ENCODE measurements at places on chromosomes 3 and 15.
A peak's percentile ranks its signal among the peaks of the same experiment; 100 is the strongest.

- DNase-seq = no peak
Observed at GRCh38 chr3:118587847-118588246, 446.8 kb downstream of the IGSF11 start.

DNA sequence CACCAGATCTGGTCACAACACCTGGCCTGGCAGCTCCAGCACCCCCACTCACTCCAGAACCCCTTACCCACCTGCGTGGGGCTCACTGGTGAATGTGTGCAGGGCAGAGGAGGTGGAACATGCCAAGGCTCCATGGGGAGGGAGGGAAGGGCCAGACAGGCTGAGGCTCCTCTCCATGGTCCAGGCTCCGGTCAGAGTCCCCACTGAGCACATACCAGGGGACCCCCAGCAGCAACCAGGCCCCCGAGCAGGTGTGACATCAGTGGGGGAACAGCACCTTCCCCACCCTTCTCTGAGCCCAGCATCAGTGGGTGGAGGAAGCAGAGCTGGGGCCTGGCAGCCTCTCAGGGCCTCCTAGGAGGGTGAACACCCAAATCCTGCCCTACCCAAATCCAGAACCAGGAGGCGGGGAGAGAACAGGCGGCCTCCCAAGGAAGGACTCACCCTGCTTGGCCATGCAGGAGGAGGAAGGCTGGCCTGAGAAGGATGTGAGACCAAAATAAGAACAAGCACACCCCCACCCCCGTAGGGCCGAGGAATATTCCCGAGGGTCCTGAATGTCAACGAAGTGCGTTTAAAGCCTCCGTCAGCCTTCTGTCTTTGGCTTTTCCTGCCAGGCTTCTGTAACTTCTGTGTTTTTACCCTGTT, 1.1 kb upstream of the GP9 start:
- DNase-seq = peak; percentile 61

DNA sequence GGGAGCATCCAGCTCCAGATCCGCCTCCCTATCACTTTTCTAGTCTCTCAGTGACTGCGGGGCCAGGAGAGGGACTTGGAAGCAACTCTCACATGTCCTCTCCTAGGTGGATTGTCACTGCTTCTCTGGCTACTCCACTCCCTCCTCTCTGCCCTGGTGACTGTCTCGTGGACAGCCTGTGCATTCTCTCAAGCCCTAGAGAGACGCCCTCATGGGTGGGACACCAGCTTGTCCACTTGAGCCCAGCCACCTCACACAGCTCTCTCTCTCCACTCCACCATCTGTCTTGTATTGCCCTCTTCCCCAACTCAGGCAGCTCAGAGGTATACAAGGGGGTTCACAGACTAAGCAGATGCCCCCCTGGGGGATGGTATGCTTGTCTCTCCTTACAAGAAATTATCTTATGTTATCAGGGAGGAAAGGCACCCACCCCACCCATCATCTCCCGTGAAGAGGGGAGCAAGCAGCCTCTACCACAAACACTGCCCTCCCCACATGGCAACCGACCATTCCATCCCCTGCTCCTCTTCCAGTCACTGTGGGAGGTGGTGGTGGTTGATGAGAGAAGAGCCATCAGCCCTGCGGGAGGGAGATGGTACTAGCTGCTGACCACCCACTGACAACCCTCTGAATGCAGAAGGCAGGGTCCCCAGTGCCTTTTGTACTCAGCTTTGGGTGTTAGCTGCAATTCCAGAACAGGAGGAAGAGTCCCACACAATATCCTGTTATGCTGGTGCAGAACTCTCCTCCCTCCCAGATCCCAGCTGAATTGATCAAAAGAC, 15.5 kb upstream of the LOXL1 start:
- DNase-seq = no peak

- no peak for DNase-seq
Observed at GRCh38 chr3:78434801-78435200, 1333.0 kb downstream of the ROBO1 start.

GRCh38 chr15:48012191-48012590, 108.6 kb upstream of the SLC24A5 start:
- DNase-seq = no peak

DNA sequence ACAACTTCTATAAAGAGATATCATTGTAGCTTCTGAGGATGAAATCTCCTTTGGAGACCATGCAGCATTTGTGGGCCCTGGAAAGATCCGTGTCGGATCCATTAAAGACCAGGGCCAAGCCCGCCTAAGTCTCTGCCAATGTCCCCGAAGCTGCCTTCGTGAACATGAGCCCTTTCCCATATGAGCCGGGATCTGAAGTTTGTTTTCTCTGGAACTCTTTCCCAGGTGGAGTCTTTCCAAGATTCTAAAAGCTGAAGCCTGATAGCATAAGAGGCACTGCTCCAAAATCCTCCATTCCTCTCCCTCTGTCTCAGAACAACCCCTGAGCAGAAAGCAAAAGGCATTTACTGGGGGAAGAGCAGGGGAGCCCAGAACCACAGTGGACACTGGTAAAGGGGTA, 274.6 kb downstream of the NTRK3 start:
- DNase-seq = peak; percentile 55

- DNase-seq = no peak
Observed at GRCh38 chr3:36784138-36784635, 19.8 kb upstream of the DCLK3 start.

DNA sequence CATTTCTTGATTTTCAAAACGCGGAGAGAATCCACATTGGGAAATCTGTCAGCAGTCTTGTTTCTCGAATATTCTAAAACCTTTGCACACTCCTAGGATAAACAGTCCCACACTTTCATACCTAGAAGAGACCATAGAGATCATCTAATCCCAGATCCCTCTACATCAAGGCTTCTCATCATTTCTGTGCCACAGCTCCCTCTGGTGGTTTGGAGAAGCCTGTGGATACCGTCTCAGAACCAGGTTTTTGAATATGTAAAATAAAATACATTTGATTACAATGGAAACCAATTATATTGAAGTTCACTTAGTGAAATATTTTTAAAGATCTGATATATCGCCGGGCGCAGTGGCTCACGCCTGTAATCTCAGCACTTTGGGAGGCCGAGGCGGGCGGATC, 211.9 kb upstream of the GOLGA6L4 start:
- DNase-seq = no peak

DNA sequence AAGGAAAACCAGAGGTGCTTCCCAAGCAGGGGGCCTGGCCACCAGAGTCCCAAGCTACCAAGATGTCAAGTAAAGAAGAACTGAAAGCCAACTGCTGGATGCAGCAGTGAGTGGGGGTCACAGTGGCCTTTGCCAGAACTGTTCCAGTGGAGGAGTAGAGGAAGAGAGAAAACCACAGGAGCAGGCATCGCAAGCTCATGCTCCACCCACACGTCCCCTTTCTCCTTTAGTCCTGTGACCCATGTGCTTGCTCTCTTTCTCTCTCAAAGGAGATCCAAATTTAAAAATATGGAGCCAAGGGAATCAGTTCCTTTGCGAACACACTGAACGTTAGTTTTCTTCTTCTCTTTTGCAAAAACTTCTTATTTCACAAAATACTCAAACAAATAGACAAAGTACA, 12.4 kb upstream of the ABHD2 start:
- no peak for DNase-seq

GRCh38 chr3:17213102-17213501, 328.3 kb downstream of the PLCL2 start:
- no peak for DNase-seq

DNA sequence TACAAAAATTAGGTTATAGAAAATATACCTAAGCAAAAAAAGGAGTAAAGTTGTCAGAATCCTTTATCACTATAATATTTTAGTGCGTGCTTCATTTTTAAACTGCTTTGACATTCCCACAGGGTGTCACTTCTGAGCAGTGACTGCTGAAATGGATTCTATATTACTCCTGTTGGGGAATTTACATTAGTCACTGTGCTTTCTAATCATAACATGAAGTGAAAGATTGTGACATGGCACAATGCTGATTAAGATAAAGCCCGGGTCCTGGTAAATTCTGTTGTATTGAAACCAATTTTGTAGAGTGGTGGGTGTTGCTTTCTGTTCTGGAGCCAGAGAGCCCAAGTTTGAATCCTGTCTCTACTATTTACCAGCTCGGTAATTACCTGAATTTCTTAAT, 36.4 kb upstream of the EHHADH start:
- no peak for DNase-seq

GRCh38 chr15:38867556-38867955, 302.9 kb upstream of the RASGRP1 start:
- DNase-seq = no peak

GRCh38 chr3:17514597-17514996, 227.8 kb downstream of the TBC1D5 start:
- DNase-seq = no peak

DNA sequence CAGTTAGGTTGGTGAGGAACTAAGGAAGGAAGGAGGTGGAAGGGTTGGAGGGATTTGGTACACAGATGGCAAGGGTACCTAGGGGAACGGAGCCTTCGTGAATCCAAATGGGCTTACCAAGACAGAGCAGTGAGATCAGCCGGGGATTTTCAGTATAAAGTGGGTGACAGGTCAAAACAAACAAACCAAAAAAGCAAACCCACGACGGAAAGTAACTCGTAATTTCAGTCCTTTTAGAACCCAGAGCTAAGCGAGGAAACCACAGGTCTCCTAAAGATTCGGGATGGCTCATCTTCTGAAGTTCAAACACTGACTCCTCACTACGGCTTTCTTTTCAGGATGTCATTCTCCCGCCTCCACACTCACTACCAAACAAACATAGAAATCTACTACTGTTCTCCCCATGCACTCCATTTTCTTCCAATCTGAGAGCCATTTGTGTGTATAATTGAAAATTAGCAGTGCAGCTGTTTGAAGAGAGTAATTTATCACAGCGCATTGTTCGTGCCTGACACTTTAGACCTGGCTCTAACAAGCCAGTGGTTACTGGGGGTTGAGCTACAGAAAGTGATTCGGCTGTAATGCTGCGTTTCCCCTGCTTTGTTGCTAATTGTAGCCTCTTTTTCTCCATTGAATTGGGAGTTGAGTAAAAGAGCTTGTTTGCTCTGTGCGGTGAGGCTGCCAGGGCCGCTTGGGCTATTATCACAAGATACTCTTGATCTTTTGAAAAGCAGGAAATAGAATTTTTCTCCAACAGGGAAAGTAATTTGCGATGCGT, 64.7 kb upstream of the CCDC39 start:
- no peak for DNase-seq

DNA sequence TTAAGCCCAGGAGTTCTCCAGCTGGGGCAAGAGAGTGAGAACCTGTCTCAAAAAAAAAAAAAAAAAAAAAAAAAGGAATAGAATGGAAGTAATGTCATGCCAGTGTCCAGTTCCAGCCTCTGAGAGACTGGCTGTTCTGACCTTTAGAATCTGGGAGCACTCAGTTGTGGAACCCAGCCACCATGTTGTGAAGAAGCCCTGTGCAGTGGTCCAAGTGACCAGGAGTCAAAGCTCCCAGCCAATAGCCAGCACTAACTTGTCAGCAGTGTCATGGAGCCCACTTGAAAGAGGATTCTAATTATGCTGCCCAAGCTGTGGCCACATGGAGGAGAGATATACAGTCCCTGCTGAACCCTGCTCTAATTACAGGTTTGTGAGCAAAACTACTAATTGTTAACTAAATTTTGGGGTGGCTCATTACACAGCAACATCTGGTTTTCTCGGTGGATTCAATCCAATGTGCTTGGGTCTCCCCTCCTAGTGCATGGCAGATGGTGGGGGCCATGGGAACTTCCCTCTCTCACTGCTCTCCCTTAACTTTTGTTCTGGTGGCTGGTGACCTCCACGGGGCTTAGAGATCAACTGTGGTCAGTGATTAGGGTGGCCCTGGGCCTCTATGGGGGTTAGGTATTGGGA, 55.5 kb downstream of the CLEC3B start:
- DNase-seq = no peak

- DNase-seq = no peak
Observed at GRCh38 chr3:50428007-50428633, 68.8 kb upstream of the TMEM115 start.

DNA sequence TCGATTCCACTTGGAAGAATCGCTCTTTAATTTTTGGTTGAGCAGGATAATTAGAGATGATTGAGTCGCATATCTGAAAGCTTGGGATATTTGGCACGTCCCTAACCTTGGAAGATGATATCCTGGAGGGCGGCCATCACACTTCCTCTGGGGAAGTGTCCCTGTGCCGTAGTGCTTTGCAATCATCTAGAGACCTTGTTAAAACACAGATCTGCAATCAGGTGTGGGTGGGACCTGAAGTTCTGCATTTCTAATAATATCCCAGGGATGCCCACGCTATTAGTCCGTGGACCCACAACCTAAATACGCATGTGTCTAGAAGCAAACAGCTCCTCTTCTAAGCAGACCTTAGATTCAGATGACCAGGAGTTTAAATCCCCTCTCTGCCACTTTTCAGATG, 20.5 kb downstream of the MYO1E start:
- DNase-seq = no peak

DNA sequence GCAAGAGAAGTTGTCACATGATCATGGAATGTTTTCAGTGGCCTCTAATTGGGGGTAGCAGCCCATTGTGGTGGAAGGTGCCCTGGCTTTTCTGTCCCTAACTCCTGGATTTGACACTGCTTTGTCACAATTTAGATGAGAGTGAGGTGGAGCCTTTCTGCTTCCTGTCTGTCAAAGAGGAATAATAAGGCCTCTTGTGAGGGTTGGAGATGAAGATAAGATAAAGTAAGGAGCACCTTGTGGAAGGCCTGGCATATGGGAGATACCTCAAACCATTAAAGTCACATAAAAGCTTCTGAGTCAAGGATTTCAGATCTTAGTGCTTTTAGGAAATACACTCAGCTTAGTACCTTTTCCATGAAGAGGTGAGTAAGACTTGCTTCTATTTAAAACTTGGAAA, 172.6 kb upstream of the FAM3D start:
- DNase-seq = no peak

GRCh38 chr3:39721076-39721475, 88.3 kb upstream of the MYRIP start:
- DNase-seq = no peak

DNA sequence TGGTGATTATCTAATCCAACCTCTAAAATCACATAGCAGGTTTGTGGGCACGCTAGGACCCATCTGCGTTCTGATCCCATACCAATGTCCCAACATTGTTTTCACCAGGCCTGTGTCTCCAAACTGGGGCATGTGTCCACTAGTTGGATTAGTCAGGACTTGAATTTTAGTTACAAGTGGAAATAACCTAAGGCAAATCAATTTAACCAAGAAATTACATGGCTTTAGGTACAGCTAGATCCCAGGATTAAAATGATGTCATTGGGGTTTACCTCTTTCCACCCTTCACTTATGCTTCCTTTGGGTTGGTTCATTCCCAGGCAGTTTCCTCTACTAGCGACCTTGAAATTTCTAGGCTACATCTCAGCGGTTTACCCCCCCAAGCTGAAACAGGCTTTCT, 47.2 kb upstream of the PXYLP1 start:
- no peak for DNase-seq

DNA sequence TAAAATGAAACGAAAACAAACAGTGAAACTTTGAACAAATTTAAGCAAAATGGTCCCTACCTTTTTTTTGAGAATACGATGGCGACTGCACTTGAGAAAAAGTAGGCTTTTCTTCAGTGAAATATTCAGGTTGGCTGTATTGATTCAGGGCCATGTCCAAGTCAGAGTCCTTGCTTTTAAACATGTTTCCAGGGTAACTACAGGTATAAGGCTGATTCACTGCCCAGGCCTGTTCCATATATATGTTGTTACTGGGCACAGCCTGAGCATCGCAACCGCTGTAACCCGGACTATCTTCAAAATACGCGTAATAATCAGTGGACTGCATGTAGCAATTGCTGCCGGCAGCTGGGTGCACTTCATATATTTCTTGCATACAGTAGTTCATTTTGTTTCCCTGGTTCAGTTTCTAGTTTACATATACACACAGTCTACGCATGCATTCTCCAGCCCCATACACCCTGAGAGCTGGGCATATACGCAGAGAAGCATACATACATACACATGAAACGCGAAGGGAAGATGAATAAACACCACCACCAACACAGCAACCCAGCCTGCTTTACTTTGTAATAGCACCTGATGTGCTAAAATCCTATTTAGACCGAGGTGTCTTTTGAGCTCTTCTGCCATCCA, 220.0 kb downstream of the NR1D2 start:
- no peak for DNase-seq
